ENCODE measurements at places on chromosomes 2 and 18.

DNA sequence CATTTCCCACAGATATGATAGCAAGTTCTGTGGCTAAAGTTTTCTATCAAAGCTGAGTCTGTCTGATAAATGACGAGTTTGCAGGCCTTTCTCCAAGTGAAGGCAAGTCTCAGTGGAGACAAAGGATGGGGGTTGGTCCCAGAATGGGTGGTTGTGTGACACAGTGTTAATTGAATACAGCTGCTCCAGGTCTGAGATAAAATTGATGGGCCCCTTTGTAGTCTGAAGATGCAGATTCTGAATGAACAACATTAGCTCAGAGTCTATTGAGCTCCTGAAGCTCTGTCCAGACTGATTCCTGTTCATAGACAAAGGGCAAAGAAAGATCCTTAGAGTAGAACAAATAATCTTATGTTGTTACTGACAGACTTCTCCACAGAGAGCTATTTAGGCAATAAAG is 296.9 kb upstream of the CYRIA start:
- DNase-seq: no peak

DNA sequence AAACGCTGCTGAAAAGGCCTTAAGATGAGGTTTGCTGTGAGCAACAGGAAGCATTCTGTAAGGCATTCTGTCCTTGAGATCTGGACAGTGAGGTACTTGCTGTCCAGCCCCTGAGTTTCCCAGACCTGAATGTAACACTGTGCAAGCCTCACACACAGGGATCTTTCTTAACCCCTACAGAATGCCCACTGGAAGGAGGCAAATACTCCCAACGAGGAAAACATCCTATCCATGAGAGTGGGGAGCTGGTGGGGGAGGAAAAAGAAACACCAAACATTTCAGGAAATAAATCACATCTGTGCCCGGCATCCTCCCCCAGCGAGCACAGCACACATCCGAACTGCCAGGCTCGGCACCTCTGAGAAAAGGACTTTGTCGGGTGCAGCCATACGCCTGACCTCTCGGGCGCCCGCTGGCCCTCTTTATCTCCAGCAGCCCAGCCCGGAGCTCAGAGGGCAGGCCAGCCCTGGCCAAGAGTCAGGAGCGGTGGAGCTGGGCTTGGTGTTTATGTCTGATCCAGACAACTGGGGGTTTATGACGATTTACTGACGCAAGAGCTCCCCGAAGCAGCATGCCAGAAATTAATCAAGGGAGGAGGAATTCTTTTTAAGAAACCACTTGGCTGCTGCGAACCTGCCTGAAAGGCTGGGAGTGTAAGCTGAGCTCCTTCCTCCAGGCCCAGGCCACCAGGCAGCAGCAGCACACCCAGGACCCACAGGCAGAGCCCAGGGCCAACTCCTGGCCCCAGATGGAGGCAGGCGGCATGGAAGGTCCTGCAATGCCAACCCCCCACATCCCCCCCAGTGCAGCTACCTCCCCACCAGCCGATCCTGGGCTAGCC is 72.2 kb downstream of the HDAC4 start:
- no peak for DNase-seq

- no peak for DNase-seq
Observed at GRCh38 chr18:44732599-44732998, 51.9 kb downstream of the SETBP1 start.

GRCh38 chr2:223576873-223577272 is 25.3 kb downstream of the SCG2 start:
- DNase-seq: no peak

- no peak for DNase-seq
Observed at GRCh38 chr2:42984081-42984480, 191.7 kb upstream of the HAAO start.

DNA sequence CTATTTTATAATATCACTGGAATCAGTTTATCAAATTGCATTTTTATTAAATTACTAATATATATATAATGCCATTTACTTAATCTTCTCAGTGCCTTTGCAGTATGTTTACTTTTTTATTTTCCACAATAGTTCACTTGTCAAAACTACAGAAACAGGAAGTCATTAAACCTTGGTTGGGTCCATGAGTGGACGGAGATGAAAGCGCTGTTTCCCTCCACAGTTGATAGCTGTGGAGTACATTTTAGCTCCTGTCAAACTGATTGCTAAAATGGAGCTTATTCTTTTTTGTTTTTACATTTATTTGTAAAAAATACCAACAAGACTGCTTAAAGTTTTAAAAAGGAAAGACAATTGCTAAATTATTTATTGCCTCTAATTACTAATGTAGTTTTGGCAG is 19.2 kb downstream of the MFF start:
- DNase-seq: no peak

DNA sequence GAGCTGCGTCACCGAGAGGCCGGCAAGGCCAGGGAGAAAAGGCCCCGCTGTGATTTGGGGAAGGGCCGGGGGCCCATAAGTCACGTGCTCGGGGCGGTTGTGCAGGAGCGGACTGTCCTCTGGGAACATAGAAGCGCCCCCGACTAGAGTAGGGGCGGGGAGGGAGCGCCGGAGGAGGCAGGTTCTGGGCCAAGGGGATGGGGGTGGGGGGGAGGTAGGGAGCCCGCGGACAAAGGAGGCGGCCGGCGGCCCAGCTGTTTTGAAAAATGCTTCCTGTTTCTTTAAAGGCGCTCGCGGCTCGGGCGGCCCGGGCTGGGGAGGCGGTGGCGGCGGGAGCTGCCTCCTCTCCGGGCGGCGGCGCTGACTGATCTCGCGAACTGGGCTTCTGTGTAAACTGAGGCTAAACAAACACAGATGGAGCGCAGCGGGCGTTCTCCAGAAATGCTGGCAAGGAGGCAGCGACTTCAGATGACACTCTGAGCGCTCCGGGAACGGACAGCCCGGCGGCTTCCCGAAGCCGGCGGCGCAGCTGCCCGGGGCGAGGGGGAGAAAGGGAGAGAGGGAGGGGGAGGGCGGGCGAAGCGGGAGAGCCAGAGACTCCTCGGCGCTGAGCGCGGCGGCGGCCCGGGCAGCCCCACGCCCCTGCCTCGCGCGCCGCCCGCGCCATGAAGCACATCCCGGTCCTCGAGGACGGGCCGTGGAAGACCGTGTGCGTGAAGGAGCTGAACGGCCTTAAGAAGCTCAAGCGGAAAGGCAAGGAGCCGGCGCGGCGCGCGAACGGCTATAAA is at the start of gene ATOH8:
Gene ATOH8, plus strand, starts transcription at position 467 of the 788 bp plus-strand sequence. Its CDS starts 199 bp downstream, at position 666.
- DNase-seq: no peak

- DNase-seq: no peak
Observed at GRCh38 chr2:134379293-134379692, 125.4 kb downstream of the MGAT5 start.

DNA sequence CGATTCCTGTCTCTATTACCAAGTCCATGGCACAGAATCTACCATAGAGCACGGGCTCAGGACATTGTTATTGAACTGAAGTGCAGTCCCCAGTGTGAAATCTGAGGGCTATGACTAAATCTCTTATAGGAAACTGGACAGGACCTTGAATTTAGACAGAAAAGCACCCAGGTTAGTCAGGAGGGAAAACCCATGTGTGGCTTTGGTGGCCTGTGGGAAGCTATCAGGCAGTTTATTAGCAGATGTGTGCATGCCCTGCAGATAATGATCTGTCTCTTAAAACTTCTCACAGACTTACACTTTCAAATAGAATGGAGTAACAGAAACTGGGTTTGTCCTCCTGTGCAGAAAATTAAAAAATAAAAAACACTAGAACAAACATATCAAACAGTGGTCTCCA is 610.0 kb upstream of the RAB6C start:
- no peak for DNase-seq

DNA sequence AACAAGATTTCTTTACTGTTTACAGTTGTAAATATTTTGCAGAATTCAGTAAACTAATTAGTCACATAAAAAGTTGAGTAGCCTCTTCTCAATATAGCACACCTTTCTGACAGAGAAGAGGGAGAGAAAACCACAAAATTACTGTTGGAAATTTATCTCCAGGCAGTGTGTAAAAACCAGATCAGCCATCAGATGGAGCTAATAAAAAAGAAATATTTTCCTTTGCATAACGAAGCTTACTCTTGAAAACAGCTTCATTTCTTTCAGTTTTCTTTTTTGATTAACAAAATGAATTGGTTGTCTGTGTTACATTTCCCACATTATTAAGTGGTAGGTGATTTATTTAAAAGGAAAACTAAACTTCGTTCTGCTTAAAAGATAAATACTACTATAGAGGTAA is 259.3 kb upstream of the KCNJ3 start:
- DNase-seq: no peak

- no peak for DNase-seq
Observed at GRCh38 chr2:199806179-199806578, 44.8 kb downstream of the FTCDNL1 start.

DNA sequence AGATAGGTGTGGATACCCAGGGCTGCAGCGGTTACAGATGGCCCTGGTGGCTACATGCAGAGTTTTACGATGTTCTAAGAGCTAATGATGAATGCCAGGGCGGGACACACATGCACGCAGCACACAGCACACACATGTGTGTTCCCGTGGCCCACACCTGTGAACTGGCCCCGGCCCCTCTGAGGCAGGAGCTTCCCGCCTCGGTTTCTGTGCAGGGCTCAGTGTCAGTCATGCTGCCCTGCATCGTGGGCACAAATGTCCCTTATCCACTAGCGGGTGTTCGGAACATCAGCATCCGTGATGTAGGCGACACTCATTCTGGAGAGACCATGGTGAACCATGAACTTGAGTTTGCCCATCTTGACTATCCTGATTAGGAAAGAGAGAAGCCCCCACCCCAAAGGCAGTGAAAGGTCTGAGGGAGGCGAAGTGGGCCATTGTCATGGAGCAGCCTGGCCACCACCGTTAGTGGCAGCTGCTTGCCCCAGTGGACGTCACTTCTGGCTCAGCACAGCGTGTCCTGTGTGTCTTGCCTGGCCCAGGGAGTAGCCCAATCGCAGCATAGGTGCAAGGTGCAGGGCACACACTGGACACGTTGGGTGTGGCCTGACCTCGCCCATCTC is 43.8 kb downstream of the DCDC2C start:
- no peak for DNase-seq
